ENCODE measurements at places on chromosomes 13 and 19. TPM values are rescaled to one million over a fixed set of nuclear protein-coding genes. Genes with fewer than 3 reads are reported as not detected.

CFD gene
- polyA plus RNA-seq = 6.4 TPM

SPPL2B gene
- polyA plus RNA-seq = 6.4 TPM

DNA sequence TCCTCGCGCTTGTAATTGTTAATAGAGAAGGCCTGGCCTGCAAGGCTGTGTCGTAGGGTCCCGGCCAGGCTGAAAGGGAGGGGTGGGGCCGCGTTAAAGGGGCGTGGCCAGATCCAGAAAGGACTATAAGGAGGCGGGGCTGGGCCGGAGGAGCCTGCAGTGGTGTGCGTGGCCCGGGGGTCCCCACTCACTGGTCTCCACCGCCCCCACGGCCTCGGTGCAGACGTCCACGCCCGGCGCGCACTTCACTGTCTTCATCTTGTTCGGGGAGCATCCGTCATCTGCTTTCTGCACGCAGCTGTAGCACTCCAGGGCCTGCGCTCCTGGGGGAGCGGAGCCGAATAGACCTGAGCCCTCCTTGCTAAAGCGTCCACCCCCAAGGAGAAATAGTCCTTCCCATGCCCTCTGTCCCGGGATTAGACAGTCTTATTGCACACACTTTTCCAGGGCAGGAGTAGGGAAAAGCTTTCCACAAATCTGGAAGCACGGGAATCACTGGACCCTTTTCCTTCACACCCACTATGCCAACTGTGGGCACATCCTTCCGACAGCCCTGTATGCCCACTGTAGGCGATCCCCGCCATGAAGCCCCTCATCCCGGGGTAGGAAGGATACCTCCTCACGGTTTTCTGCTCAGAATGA is 1.2 kb downstream of the LYPD3 start:
- DNase-seq = no peak
- H3K4me1 ChIP-seq = peaks cover 35% of the 10 kb centered on the region
- no peaks in the 10 kb centered on the region for H3K27me3 ChIP-seq
- H3K4me3 ChIP-seq = peak overlapping the region; percentile 66

DNA sequence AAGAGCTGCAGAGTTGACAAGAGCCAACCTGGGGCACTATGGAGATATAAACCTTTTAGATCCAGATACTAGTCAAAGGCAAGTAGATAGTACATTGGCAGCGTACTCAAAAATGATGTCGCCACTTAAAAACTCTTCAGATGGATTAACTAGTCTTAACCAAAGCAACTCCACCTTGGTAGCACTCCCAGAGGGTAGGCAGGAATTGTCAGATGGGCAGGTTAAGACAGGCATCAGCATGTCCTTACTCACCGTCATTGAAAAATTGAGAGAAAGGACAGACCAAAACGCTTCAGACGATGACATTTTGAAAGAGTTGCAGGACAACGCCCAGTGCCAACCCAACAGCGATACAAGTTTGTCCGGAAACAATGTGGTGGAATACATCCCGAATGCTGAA is 8.9 kb downstream of the ZNF507 start:
- H3K4me3 ChIP-seq = no peak overlapping the region
- peaks cover 18% of the 10 kb centered on the region for H3K4me1 ChIP-seq
- no peak for DNase-seq
- H3K36me3 ChIP-seq = peaks cover 69% of the 10 kb centered on the region

NDUFA3 gene
- 464 TPM for polyA plus RNA-seq

DNA sequence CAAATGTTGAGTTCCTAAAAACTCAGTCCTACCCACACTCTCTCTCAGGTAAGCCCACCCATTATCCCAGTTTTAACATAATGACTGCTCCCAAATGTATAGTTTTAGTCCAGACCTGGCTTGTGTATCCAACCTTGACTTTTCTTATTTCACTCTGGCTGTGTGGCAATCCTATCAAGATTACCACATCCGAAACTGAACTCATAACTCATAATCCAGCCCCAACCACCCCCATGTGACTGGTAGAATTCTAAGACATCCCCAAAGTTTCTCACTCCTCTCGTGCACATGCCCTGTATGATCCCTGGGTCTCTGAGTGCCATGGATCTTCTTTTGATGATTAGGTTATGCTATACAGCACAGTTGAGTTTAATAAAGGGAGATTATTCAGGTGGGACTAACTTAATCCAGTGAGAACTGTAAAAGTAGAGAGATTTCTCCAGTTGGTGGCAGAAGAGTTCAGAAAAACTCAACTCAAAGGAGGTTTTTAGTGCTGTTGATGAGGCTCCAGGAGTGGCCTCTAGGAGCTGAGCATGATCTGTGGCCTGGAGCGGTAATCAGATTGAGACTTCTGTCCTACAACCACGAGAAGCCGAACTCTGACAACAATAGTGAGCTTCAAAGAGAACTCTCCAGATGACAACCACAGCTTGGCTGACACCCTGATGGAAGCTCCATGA is 413.4 kb downstream of the ZNF536 start:
- no peaks in the 10 kb centered on the region for H3K36me3 ChIP-seq
- H3K4me1 ChIP-seq = no peaks in the 10 kb centered on the region
- H3K4me3 ChIP-seq = no peak overlapping the region
- no peaks in the 10 kb centered on the region for H3K27me3 ChIP-seq

KCNC3 gene
- polyA plus RNA-seq = not detected

GRCh38 chr13:53100394-53101063 is 71.9 kb downstream of the OLFM4 start:
- no peak overlapping the region for H3K4me3 ChIP-seq
- no peaks in the 10 kb centered on the region for H3K36me3 ChIP-seq
- H3K27ac ChIP-seq = no peak overlapping the region
- peaks cover 2% of the 10 kb centered on the region for H3K27me3 ChIP-seq

- no peak for DNase-seq
- H3K27me3 ChIP-seq = no peaks in the 10 kb centered on the region
- H3K4me3 ChIP-seq = no peak overlapping the region
- H3K4me1 ChIP-seq = no peaks in the 10 kb centered on the region
- peaks cover 96% of the 10 kb centered on the region for H3K36me3 ChIP-seq
Measured at GRCh38 chr19:5926641-5927440, 12.8 kb downstream of the CAPS start.

GRCh38 chr19:34241513-34242337 is 12.6 kb upstream of the GARRE1 start:
- no peak overlapping the region for H3K4me3 ChIP-seq
- H3K27ac ChIP-seq = no peak overlapping the region
- DNase-seq = no peak
- no peaks in the 10 kb centered on the region for H3K27me3 ChIP-seq
- no peaks in the 10 kb centered on the region for H3K36me3 ChIP-seq
- no peaks in the 10 kb centered on the region for H3K4me1 ChIP-seq

- no peak overlapping the region for H3K4me3 ChIP-seq
- DNase-seq = no peak
Measured at GRCh38 chr19:33139165-33139564, 7.3 kb downstream of the WDR88 start.

- DNase-seq = peak; percentile 36
- peak overlapping the region; percentile 83 for H3K27ac ChIP-seq
- peaks cover 46% of the 10 kb centered on the region for H3K4me1 ChIP-seq
Measured at GRCh38 chr13:40665126-40666044, 1.1 kb downstream of the FOXO1 start.

DNA sequence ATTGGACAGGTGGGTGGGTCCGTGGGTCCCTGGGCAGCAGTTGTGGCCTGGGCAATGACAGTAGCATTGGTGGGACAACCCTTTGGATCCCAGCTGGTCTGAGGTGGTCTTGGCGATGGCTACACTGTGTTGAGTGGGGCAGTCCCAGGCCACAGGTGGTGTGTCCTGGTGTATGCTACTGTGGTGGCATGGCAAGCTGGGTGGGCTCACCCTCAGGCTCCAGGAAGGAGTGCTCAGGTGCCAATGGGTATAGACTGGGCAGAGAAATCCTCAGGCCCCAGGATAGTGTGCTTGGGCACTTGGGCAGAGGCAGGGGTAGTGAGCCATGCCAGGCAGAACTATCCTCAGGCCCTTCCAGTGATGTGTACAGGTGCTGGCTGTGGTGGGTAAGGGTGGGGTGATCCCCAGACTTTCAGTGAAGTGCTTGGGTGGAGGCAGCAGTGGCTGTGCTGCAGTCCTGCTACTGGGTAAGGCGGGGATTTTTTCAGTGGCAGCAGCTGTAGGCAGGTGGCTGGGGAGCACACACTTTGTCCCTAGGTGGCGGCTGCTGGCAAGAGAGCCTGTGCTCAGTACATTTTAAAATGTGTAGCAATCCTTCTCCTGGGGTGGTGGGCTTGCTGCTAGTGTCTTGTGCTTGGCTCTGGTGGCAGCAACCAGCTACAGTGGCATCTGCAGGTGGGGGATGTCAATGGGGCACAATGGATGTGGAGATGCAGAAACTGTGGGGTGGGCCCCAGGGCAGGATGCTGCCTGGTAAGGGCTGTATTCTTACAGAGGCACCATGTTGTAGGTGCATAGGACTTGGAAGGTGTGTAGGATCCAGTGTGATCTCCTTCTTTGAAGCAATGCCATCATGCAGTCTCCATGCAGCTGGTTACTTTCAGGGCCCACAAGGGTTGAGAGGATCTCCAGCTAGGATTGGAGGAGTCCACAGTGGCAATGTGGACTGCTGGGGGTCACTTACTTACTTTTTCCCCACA is 64.9 kb downstream of the DNAJC3 start:
- H3K27me3 ChIP-seq = no peaks in the 10 kb centered on the region
- no peak overlapping the region for H3K4me3 ChIP-seq
- H3K27ac ChIP-seq = no peak overlapping the region

GRCh38 chr19:29779921-29780320 is 31.9 kb upstream of the CCNE1 start:
- no peaks in the 10 kb centered on the region for H3K27me3 ChIP-seq
- no peaks in the 10 kb centered on the region for H3K4me1 ChIP-seq
- H3K4me3 ChIP-seq = no peak overlapping the region

DMWD gene
- 13.5 TPM for polyA plus RNA-seq

DNA sequence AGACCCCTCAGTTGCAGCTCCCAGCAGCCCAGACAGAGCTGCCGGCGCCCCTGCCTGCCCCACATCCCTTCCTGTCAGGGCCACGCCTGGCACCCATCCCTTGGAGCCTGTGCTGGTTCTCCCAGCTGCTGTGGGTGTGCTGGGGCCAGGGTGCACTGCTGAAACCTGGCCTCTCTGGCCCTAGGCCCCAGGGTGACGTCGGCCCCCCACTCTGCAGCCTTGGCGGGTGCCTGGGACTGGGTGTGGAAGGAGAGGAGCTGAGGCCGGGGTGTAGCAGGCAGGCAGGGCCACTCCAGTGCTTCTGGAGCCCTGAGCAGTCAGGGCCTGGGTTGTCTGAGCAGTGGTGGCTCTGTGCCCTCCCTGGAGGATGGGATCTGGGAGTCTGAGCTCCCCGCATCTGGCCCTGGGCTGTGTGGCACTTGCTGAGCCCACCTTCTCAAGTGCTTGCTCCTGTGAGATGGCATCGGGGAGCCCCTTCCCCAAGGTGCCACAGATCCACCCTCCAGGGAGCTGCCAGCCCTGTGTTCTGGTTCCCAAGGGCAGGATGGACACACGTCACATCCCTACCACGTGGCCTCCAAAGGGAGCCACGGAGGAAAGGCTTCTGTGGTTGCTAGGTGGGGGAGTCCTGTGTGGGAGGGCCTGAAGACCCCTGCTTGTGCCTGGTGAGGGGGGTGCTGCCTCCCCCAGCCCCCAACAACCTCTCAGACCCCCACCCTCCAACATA is 5.2 kb downstream of the PLEKHJ1 start:
- H3K27me3 ChIP-seq = no peaks in the 10 kb centered on the region
- H3K27ac ChIP-seq = no peak overlapping the region
- H3K4me1 ChIP-seq = peaks cover 19% of the 10 kb centered on the region
- DNase-seq = no peak

- H3K4me3 ChIP-seq = no peak overlapping the region
- peaks cover 16% of the 10 kb centered on the region for H3K36me3 ChIP-seq
- H3K4me1 ChIP-seq = no peaks in the 10 kb centered on the region
- H3K27ac ChIP-seq = no peak overlapping the region
- no peak for DNase-seq
Measured at GRCh38 chr19:40370997-40371801, 18.8 kb downstream of the HIPK4 start.

PSG11 gene
- polyA plus RNA-seq = not detected

DNA sequence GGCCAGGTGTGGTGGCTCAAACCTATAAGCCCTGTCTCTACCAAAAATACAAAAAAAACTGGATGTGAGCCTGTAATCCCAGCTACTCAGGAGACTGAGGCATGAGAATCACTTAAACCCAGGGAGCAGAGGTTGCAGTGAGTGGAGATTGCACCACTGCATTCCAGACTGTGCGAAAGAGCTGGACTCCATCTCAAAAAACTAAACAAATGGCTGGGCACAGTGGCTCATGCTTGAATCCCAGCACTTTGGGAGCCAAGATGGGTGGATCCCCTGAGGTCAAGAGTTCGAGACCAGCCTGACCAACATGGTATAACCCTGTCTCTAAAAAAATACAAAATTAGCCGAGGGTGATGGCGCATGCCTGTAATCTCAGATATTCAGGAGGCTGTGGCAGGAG is 34.9 kb upstream of the ZNF83 start:
- no peak for DNase-seq
- H3K27me3 ChIP-seq = no peaks in the 10 kb centered on the region
- peaks cover 24% of the 10 kb centered on the region for H3K36me3 ChIP-seq
- no peak overlapping the region for H3K27ac ChIP-seq
- H3K4me3 ChIP-seq = no peak overlapping the region
- H3K4me1 ChIP-seq = no peaks in the 10 kb centered on the region

Data from CD4-positive, CD25-positive, alpha-beta regulatory T cell (primary cell).